Ascending aorta (tissue), 2 donors: ENCODE measurements at places on chromosomes 1 and 21.

- no peak for DNase-seq
- H3K36me3 ChIP-seq = no peaks in the 10 kb centered on the region
- no peak overlapping the region for H3K4me3 ChIP-seq
These were observed 46.6 kb downstream of the NTNG1 start for GRCh38 chr1:107187399-107187798.

- DNase-seq = no peak
- H3K27ac ChIP-seq = no peak overlapping the region
- no peaks in the 10 kb centered on the region for H3K27me3 ChIP-seq
- H3K4me1 ChIP-seq = peaks cover 7% of the 10 kb centered on the region
These were observed 24.5 kb upstream of the RGS1 start for GRCh38 chr1:192550922-192551534.

GRCh38 chr1:48760857-48761256 lies 15.8 kb downstream of the BEND5 start:
- H3K36me3 ChIP-seq = peaks cover 19% of the 10 kb centered on the region
- DNase-seq = no peak

GRCh38 chr1:156356875-156357534 lies 12.0 kb upstream of the RHBG start:
- no peaks in the 10 kb centered on the region for H3K36me3 ChIP-seq
- H3K27me3 ChIP-seq = no peaks in the 10 kb centered on the region
- no peak overlapping the region for H3K27ac ChIP-seq
- no peaks in the 10 kb centered on the region for H3K4me1 ChIP-seq
- no peak for DNase-seq

- no peak overlapping the region for H3K27ac ChIP-seq
- no peaks in the 10 kb centered on the region for H3K4me1 ChIP-seq
- no peaks in the 10 kb centered on the region for H3K36me3 ChIP-seq
- DNase-seq = no peak
- H3K4me3 ChIP-seq = no peak overlapping the region
These were observed 65.6 kb downstream of the KCNJ15 start for GRCh38 chr21:38322311-38322950.

- DNase-seq = no peak
- H3K27ac ChIP-seq = no peak overlapping the region
- H3K4me1 ChIP-seq = peaks cover 21% of the 10 kb centered on the region
- H3K27me3 ChIP-seq = no peaks in the 10 kb centered on the region
- H3K4me3 ChIP-seq = no peak overlapping the region
These were observed 5.0 kb downstream of the RUNX1 start for GRCh38 chr21:35044128-35044527.

DNA sequence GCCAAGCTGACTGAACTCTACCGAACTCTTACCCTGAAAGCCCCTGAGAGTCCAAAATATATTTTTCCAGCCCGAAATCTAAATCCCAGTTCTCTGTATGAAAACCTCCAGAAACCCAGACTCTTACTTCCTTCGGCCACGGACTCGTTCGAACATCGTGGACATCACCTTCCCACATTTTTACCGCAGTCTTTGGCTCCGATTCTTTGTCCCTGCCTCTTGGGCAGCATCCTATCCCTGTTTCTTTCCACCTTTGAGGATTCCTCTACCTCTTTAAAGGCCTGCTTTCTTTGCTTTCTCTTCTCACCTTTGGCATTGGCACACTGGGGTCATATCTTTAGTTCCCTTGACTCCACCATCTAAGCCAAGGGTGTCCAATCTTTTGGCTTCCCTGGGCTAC lies 932 bp upstream of the USP24 start:
- peaks cover 3% of the 10 kb centered on the region for H3K4me1 ChIP-seq
- no peaks in the 10 kb centered on the region for H3K36me3 ChIP-seq
- H3K27me3 ChIP-seq = no peaks in the 10 kb centered on the region
- H3K4me3 ChIP-seq = peak overlapping the region; percentile 93

GRCh38 chr1:165854101-165854845 lies 26.9 kb downstream of the UCK2 start:
- H3K36me3 ChIP-seq = no peaks in the 10 kb centered on the region
- H3K4me3 ChIP-seq = no peak overlapping the region

DNA sequence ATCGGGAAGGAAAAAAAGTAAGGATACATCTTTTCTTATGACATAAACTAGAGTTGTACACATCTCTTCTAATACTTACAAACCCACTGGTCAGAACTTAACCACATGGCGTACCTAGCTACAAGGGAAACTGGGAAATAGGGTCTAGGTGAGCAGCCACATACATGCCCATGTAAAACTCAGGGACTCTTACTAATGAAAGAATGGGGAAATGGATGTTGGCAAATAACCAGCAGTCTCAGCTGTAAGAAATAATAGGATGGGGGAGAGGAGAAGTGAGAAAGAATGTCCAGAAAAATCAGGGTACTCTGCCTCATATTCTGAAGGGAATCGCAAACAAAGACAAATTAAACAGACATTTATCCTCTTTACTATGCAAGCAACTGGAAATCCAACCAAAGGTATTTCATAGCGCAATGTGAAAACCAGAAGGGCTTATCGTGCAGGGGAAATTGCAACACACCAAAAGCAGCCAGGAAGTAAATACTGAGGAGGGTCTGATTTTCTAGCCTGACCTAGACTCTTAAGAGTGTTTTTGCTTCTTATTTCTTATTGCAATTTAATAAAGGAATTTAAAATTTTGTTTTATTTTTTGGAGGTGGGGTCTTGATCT lies 17.5 kb downstream of the GTF2B start:
- H3K4me3 ChIP-seq = no peak overlapping the region
- H3K27me3 ChIP-seq = no peaks in the 10 kb centered on the region
- no peak overlapping the region for H3K27ac ChIP-seq
- DNase-seq = no peak

DNA sequence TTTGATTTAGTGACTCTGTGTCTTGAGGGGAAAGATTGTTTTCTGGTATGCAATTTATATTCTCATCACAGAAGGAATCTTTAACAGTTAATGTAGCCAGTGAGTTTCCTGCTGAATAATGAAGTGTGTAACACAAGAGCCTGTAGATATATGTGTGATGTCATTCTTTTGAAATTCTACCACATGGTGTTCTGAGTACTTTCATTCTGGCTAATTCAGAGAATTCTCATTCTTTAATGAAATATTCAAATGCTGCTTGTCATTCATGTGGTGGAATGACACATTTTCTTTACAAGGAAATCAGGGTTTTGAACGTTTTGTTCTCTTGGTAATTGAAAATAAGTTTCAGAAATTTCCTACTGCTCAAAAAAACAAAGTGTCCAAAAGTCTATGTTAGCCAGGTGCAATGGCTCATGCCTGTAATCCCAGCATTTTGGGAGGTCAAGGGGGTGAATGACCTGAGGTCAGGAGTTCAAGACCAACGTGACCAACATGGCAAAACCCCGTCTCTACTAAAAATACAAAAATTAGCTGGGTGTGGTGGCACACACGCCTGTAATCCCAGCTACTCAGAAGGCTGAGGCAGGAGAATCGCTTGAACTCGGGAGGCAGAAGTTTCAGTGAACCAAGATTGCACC lies 79.6 kb downstream of the MAP3K21 start:
- no peaks in the 10 kb centered on the region for H3K4me1 ChIP-seq
- no peaks in the 10 kb centered on the region for H3K36me3 ChIP-seq
- no peak overlapping the region for H3K27ac ChIP-seq
- DNase-seq = no peak
- H3K4me3 ChIP-seq = no peak overlapping the region
- no peaks in the 10 kb centered on the region for H3K27me3 ChIP-seq

GRCh38 chr1:212454741-212455140 lies 22.0 kb downstream of the NENF start:
- no peaks in the 10 kb centered on the region for H3K36me3 ChIP-seq
- H3K4me3 ChIP-seq = no peak overlapping the region
- H3K27me3 ChIP-seq = no peaks in the 10 kb centered on the region
